ENCODE measurements at places on chromosomes 6 and 20.
A peak's percentile ranks its signal among the peaks of the same experiment; 100 is the strongest.

DNA sequence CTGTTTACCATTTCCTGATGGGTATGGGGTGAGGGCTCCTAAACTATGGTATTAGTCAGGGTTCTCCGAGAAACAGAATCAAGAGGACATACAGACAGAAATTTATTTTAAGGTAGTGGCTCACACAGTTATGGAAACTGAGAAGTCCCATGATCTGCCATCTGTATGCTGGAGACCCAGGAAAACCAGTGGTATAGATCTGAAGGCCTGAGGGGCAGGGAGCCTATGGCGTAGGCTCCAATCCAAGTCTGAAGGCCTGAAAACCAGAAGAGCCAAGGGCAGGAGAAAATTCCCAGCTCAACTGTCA lies 93.6 kb downstream of the ANKRD6 start:
- DNase-seq: no peak
- H3K27ac ChIP-seq: no peak overlapping the region
- no peak overlapping the region for H3K4me3 ChIP-seq
- H3K36me3 ChIP-seq: no peaks in the 10 kb centered on the region
- H3K27me3 ChIP-seq: no peaks in the 10 kb centered on the region

DNA sequence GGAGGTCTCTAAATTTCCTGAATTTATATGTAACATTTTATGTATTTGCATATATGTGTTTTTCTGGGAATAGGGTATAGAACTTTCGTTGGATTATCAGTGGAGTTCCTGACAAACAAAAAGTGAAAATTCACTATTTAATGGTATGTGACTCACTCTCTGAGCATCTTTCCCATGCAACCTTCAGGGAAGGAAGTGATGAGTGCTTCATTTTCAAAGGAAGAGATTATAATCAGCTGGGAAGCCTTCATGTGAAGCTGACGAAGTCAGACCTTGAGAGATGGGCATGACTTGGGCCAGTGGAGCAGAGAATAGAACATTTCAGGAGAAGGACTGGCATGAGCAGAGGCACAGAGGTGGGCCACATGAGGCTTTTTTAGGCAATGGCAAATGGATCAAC lies 72.7 kb downstream of the FAXC start:
- H3K27ac ChIP-seq: no peak overlapping the region
- H3K27me3 ChIP-seq: peaks cover 3% of the 10 kb centered on the region
- no peak overlapping the region for H3K4me3 ChIP-seq
- DNase-seq: no peak
- no peaks in the 10 kb centered on the region for H3K4me1 ChIP-seq

GRCh38 chr20:7375905-7376304 lies 564.4 kb downstream of the HAO1 start:
- DNase-seq: peak; percentile 3
- no peaks in the 10 kb centered on the region for H3K4me1 ChIP-seq
- H3K27me3 ChIP-seq: peaks cover 3% of the 10 kb centered on the region
- no peak overlapping the region for H3K4me3 ChIP-seq
- no peak overlapping the region for H3K27ac ChIP-seq

- DNase-seq: no peak
- H3K27ac ChIP-seq: no peak overlapping the region
- no peaks in the 10 kb centered on the region for H3K4me1 ChIP-seq
- no peak overlapping the region for H3K4me3 ChIP-seq
These were observed 44.8 kb upstream of the FABP7 start for GRCh38 chr6:122734529-122735395.

DNA sequence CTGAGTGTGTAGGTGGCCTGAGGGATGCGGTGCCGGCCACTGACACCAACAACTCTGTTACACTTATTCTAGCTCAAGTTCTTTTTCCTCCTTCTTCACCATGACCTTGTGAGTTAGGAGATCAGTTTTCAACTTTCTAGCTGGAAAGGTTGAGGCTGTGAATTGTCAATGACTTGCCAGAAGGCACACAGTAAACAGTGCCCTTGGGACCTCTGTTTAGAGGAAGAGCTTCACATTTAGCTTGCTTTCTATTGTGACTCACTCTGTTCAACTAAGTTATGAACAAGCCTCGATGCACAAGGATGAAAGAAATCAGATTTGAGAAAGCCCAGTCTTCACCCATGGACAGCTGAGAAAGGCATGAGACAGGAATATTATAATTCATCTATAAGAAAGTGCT lies 455.6 kb downstream of the MAFB start:
- no peak for DNase-seq
- H3K27me3 ChIP-seq: peaks cover 2% of the 10 kb centered on the region
- H3K27ac ChIP-seq: no peak overlapping the region
- no peak overlapping the region for H3K4me3 ChIP-seq
- H3K4me1 ChIP-seq: no peaks in the 10 kb centered on the region

GRCh38 chr6:151024597-151024996 lies 159.1 kb downstream of the MTHFD1L start:
- H3K36me3 ChIP-seq: no peaks in the 10 kb centered on the region
- DNase-seq: no peak
- no peak overlapping the region for H3K4me3 ChIP-seq
- no peak overlapping the region for H3K27ac ChIP-seq
- H3K27me3 ChIP-seq: no peaks in the 10 kb centered on the region
- peaks cover 6% of the 10 kb centered on the region for H3K4me1 ChIP-seq

GRCh38 chr20:53679597-53680309 lies 86.1 kb upstream of the ZNF217 start:
- no peak overlapping the region for H3K4me3 ChIP-seq
- DNase-seq: no peak
- H3K27me3 ChIP-seq: peaks cover 14% of the 10 kb centered on the region
- H3K4me1 ChIP-seq: peaks cover 16% of the 10 kb centered on the region
- no peaks in the 10 kb centered on the region for H3K36me3 ChIP-seq
- H3K27ac ChIP-seq: no peak overlapping the region

DNA sequence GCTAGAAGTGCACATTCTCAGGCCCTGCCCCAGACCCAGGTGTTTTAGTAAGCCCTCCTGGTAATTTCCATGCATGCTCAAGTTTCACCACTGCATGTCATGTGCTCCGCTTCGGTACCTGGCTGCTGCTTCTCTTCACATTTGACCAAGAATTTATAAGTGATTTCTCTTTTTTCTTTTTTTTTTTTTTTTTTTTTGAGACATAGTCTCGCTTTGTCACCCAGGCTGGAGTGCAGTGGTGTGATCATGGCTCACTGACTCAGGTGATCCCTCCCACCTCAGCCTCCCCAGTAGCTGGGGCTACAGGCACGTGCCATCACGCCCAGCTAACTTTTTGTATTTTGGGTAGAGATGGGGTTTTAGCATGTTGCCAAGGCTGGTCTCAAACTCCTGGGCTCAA lies 16.0 kb downstream of the TM9SF4 start:
- H3K4me1 ChIP-seq: peaks cover 22% of the 10 kb centered on the region
- no peaks in the 10 kb centered on the region for H3K27me3 ChIP-seq
- H3K36me3 ChIP-seq: no peaks in the 10 kb centered on the region
- no peak for DNase-seq
- H3K4me3 ChIP-seq: no peak overlapping the region
- H3K27ac ChIP-seq: no peak overlapping the region

- no peaks in the 10 kb centered on the region for H3K27me3 ChIP-seq
- DNase-seq: no peak
- H3K27ac ChIP-seq: no peak overlapping the region
- H3K36me3 ChIP-seq: no peaks in the 10 kb centered on the region
These were observed 68.2 kb downstream of the PXDC1 start for GRCh38 chr6:3683331-3683730.

GRCh38 chr6:10146715-10147451 lies 268.0 kb downstream of the TFAP2A start:
- no peaks in the 10 kb centered on the region for H3K27me3 ChIP-seq
- H3K36me3 ChIP-seq: no peaks in the 10 kb centered on the region
- DNase-seq: no peak
- H3K4me3 ChIP-seq: no peak overlapping the region
- H3K4me1 ChIP-seq: no peaks in the 10 kb centered on the region

GRCh38 chr6:39104528-39104927 lies 10.5 kb downstream of the SAYSD1 start:
- H3K4me3 ChIP-seq: no peak overlapping the region
- H3K4me1 ChIP-seq: peaks cover 11% of the 10 kb centered on the region
- peaks cover 28% of the 10 kb centered on the region for H3K36me3 ChIP-seq
- no peak overlapping the region for H3K27ac ChIP-seq

DNA sequence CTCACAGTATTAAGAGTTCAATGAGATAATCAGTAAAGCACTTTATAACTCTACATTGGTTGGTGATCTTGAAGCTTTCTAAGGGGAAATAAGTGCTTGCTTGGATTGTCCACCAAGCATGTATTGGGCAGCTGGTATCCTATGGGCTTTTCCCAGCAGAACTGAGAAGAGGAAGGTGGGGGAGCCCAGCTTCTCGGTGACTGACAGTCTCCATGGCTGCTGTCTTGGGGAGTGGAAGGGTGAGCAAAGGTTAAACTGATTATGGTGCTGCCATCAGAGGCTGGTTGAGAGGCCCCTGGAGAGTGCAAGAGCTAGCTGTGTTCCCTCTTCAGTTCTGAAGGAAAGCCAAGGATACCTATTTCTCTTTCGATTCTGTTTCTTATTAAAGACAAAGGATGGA lies 35.5 kb upstream of the ADTRP start:
- H3K27me3 ChIP-seq: no peaks in the 10 kb centered on the region
- H3K27ac ChIP-seq: no peak overlapping the region
- H3K36me3 ChIP-seq: no peaks in the 10 kb centered on the region
- H3K4me3 ChIP-seq: no peak overlapping the region
- no peaks in the 10 kb centered on the region for H3K4me1 ChIP-seq

DNA sequence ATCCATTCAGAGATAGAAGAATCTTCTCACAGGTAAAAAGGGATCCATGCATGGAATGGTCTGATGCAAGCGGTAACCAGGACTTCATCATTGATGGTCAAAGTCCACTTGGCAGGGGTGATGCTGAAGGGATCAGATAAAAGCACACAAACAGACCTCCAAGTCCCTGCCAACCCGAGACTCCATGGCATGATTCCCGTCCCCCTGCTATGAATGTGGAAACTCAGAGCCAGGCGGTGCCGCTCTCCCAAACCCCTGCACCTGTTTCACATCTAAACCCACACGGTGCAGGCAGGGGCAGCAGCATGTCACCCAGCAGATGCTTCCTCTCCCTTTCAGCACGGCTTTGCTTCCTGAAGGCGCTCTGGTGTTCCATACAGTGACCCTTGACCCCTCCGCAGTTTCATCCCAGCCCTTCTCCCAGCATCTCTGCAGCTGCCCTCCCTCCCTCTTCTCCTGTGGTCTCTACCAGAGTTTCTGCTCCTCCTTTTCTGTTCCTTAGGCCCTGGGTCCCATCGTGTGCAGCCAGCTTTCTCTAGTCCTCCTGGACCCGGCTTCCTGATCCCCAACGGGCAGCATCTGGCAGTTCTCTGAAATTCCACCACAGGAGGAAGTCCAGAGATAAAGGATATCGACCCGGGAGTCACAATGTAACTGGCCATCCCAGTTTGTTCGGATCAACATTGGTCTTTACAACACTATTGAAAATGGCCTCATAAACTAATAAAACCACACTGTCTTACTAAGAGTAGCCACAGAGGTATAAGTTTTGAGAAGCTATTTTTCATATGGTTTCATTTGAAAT lies 235.0 kb downstream of the TTLL2 start:
- no peaks in the 10 kb centered on the region for H3K4me1 ChIP-seq
- no peak overlapping the region for H3K4me3 ChIP-seq

- no peak for DNase-seq
- peaks cover 9% of the 10 kb centered on the region for H3K4me1 ChIP-seq
- H3K27ac ChIP-seq: no peak overlapping the region
- H3K4me3 ChIP-seq: no peak overlapping the region
- H3K36me3 ChIP-seq: no peaks in the 10 kb centered on the region
These were observed 41.2 kb downstream of the SLC35D3 start for GRCh38 chr6:136963259-136963658.

GRCh38 chr20:48638546-48638945 lies 189.3 kb downstream of the PREX1 start:
- peaks cover 54% of the 10 kb centered on the region for H3K4me1 ChIP-seq
- no peak overlapping the region for H3K4me3 ChIP-seq
- H3K36me3 ChIP-seq: peaks cover 60% of the 10 kb centered on the region

DNA sequence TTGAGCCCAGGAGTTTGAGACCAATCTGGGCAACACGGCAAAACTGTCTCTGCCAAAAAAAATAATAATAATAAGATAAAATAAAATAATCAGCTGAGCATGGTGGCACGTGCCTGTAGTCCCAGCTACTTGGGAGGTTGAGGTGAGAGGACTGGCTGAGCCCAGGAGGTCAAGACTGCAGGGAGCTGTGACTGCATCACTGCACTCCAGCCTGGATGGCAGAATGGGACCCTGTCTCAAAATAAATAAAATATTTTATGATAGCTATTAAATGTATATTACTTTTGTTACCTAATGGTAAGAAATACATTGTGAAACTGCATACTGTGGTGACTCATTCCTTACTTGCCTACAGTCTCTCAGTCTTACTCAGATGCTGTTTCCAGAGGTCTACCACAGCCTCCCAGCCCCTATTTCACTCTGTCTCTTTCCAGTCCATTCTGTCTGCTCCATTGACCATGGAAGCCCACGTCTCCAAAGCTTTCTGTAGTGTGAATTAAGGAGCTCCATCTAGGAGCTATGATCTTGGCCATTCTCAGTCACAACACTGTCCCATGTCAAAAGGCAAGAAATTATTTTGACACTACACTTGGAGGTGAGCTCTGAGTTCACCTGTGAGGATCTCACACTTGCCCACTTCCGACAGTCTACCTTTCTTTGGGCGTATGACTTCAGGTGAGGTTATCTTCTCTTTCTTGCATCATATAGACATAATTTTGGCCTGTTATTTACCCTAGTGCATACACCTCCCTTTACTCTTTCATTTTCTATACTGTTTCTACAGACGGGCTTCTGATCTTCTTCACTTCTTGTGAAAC lies 22.4 kb upstream of the SNX9 start:
- no peak overlapping the region for H3K4me3 ChIP-seq
- H3K27me3 ChIP-seq: peaks cover 5% of the 10 kb centered on the region

GRCh38 chr6:85115876-85116275 lies 334.0 kb upstream of the NT5E start:
- H3K27ac ChIP-seq: no peak overlapping the region
- H3K36me3 ChIP-seq: no peaks in the 10 kb centered on the region
- H3K4me3 ChIP-seq: no peak overlapping the region
- no peak for DNase-seq
- no peaks in the 10 kb centered on the region for H3K4me1 ChIP-seq
- H3K27me3 ChIP-seq: no peaks in the 10 kb centered on the region

DNA sequence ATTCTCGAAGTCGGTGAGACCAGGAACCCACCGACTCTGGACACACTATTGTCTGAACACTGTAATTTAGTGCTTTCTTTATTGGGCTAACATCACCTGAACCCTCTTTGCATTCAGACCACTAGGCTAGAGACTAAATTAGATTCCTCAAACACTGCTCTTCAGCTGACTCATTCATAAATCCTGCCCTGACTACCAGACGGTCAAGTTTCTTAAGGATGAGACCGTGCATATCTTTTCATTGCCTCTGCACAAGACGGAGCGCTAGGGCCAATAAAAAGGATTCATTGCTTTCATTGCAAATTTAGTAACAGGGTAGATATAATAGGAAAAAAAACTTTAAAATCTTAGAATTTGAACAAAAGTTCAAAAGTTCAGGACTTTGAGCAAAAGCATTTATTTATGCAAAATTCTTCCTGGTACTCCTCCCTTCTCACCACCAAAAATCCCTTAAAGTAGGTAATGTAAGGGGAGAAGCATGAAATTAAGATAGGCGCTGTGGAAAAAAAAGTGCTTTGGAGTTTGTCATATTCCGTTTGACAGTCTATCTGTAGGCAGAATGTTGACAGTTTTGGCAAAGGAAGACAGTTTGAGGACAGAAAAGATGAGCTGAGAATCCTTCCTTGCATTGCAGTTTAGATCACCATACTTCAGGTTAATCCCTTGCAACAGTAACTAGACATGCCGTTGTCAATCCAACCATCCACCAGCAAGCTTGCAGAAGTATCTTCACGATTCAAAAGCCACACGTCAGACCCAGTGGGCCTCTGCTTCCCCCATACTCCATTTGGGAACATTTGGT lies 328.6 kb upstream of the JARID2 start:
- peaks cover 6% of the 10 kb centered on the region for H3K27me3 ChIP-seq
- no peak overlapping the region for H3K27ac ChIP-seq
- peaks cover 8% of the 10 kb centered on the region for H3K4me1 ChIP-seq
